ENCODE measurements at places on chromosomes 16 and 17.

DNA sequence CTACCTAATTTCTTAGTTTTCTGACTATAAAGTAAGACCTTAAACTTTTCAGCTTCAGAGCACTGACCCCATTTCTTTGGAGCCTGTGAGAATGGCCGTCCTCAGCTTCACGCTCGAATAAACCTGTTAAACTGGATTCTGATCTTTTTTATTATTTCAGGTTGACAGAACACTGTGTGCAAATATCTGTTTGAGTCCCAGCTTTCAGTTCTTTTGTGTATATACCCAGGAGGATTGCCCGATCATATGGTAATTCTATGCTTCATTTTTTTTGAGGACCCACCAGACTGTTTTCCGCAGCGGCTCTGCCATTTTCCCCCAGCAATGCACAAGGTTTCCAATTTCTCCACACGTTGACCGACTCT lies 19.8 kb upstream of the KCNH6 start:
- no peak for DNase-seq

DNA sequence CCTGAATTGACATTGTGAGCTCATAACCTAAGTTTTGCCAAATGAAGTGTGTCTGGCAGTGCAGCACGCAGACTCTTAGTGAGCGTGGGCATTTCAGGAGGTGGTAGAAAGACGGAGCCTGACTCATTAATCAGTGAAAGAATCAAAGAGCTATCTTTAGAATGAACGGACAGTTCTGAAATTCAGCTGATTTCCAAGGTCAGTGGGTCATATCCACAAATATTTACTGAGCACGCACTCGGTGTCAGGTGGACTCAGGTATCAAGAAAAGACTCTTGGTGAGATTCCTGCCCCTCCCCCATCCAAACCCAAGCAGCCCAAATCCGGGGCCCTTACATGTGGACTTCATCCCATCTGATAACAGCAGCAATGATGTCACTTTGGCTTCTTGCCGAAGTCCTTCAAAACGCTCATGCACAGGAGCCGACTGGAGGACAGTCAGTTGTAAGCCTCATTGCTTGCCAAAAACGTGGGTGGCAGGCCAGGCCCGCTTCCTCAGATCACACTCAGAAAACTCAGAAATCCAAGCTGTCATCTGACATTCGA lies 185.8 kb downstream of the HS3ST3A1 start:
- no peak for DNase-seq

DNA sequence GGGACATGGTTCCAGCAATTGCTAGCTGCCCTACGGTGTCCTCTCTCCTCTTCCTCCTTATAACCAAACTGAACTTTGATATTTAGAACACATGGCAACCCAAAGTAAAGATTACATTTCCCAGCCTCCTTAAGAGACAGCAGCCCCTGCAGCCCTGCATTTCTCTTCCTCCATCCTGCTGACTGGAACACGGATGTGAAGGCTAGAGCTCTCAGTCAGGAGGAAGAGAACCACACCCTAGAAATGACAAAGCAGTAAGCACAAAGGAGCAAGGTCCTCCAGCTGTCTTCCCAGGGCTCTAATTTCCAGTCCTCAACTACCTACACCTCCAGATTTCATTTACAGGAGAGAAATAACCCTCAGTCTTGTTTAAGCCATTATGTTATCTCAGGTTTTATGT lies 10.9 kb downstream of the DYNC1LI2 start:
- DNase-seq = no peak

GRCh38 chr16:55853114-55853513 lies 20.2 kb upstream of the CES1 start:
- DNase-seq = peak; percentile 33

GRCh38 chr16:57815987-57816745 lies 13.9 kb upstream of the KIFC3 start:
- peak; percentile 91 for DNase-seq

- no peak for DNase-seq
Observed at GRCh38 chr16:11340710-11341109, 4.5 kb upstream of the RMI2 start.

- no peak for DNase-seq
Observed at GRCh38 chr16:24918641-24919040, 72.9 kb downstream of the SLC5A11 start.

- DNase-seq = no peak
Observed at GRCh38 chr17:56891751-56892150, 22.1 kb downstream of the TRIM25 start.

GRCh38 chr17:67421869-67422273 lies 44.8 kb downstream of the PITPNC1 start:
- DNase-seq = peak; percentile 76
